A549 treated with Hydrocortisone at 1 μM for 4 hours (cell line): ENCODE measurements at places on chromosomes 2 and 18. TPM values are rescaled to one million over a fixed set of nuclear protein-coding genes. Genes with fewer than 3 reads are reported as not detected.

The ZNF521 gene
- total RNA-seq = not detected in 5 replicates

The STK36 gene
- 9.9 to 11.7 TPM (median 11.5 TPM) in 5 replicates for total RNA-seq

The INPP5D gene
- total RNA-seq = 0.43 to 0.69 TPM (median 0.54 TPM) in 5 replicates

The MYO5B gene
- total RNA-seq = 7.3 to 9.2 TPM (median 8.4 TPM) in 5 replicates

The SIX2 gene
- 1.5 to 2.1 TPM (median 1.6 TPM) in 5 replicates for total RNA-seq

The SOWAHC gene
- 7.3 to 10.0 TPM (median 8.9 TPM) in 5 replicates for total RNA-seq

The RESP18 gene
- not detected in 5 replicates for total RNA-seq

The DYSF gene
- total RNA-seq = 0.53 to 0.99 TPM (median 0.56 TPM) in 5 replicates

The CERS6 gene
- 13.8 to 21.2 TPM (median 16.3 TPM) in 5 replicates for total RNA-seq

The ASXL3 gene
- total RNA-seq = not detected in 5 replicates

The SH2D6 gene
- 0.26 to 1.3 TPM (median 0.81 TPM) in 5 replicates for total RNA-seq

The SULT1C4 gene
- 0.07 TPM in 1 of 5 replicates, not detected in the others for total RNA-seq

The ANKRD30BL gene
- total RNA-seq = not detected in 5 replicates

The MAP3K19 gene
- not detected in 5 replicates for total RNA-seq

The HNMT gene
- total RNA-seq = 0.47 to 1.4 TPM (median 0.98 TPM) in 5 replicates

The NETO1 gene
- not detected in 5 replicates for total RNA-seq

The CHN1 gene
- 16.4 to 19.9 TPM (median 17.3 TPM) in 5 replicates for total RNA-seq

The RGPD3 gene
- 0.06 to 0.23 TPM (median 0.17 TPM) in 5 replicates for total RNA-seq

The TLX2 gene
- 0.08 to 0.35 TPM (median 0.27 TPM) in 5 replicates for total RNA-seq

The NOL4 gene
- total RNA-seq = not detected in 5 replicates

The EML6 gene
- total RNA-seq = 1.0 to 1.6 TPM (median 1.4 TPM) in 5 replicates
